ENCODE measurements at places on chromosomes 6 and 20.

- DNase-seq = no peak
Observed at GRCh38 chr6:41062056-41062455, 9.1 kb downstream of the APOBEC2 start.

- DNase-seq = no peak
Observed at GRCh38 chr20:6703047-6703446, 64.4 kb upstream of the BMP2 start.

GRCh38 chr6:108791700-108792099, 56.5 kb upstream of the ARMC2 start:
- no peak for DNase-seq

- DNase-seq = no peak
Observed at GRCh38 chr20:23059846-23060245, 10.4 kb upstream of the THBD start.

GRCh38 chr6:18260448-18261106, 3.8 kb downstream of the DEK start:
- DNase-seq = no peak

DNA sequence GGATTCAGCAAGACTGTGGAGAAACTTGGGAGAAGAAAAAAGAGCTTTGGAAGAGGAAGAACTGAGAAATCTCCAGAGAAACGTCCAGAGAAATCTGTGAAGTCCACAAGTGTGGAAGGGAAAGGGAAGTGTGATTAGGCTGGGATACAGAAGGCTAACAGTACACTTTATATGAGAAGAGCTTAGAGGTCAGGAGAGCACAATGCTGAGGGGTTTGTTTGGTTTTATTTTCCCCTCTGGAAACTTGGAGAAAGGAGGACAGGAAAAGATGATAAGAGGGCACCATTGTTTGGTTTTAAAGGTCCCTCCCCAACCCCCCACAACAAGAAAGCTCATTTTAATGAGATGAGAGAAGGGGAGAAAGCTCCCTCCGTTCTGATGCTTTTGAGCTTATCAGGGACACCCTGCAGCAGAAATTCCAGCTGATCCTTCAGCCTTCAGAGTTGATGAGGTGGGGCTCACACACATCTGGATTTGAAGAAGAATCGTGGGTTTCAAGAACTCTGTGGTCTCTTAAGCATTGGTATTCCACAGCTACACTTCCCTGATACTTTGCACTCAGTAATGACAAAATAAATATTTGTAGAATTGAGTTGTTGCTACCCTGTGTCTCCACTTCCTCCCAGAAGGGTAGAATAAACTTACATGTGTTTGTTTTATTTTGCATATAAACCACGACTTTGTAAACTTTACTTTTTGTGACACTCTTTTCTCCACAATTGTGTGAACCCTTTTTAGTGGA, 1.9 kb downstream of the NT5E start:
- no peak for DNase-seq

DNA sequence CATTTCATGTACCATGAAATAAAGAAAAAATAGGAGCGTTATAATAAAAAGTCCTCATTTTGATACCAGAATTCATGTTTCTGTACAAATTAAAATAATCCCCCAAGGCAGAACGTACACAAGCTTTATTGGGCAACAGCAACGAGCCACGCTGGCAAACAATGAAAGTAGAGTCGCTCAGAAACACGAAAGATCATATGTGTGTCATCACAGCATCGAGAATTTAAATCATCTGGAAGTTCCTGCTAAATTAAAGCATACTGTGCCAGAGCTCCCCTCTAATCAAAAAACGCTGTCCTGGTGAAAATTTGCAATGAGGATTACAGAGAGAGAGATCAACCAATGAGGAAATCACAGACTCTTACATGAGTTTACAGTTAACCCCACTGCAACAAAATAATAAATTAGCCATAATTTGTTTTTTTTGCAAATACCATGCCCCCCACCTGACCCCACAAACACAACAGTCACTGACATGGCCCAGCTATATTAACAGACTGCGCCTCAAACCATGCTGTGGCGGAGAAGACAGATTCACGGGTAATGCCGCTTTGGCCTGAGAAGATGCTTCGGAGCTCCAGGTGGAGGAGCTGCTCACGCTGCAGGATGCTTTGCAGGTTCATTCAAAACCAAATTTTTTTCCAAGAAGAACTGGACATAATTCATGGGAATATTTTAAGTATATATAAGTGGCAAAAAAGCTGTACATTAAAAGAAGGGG, 54.3 kb upstream of the NFATC2 start:
- DNase-seq = no peak

DNA sequence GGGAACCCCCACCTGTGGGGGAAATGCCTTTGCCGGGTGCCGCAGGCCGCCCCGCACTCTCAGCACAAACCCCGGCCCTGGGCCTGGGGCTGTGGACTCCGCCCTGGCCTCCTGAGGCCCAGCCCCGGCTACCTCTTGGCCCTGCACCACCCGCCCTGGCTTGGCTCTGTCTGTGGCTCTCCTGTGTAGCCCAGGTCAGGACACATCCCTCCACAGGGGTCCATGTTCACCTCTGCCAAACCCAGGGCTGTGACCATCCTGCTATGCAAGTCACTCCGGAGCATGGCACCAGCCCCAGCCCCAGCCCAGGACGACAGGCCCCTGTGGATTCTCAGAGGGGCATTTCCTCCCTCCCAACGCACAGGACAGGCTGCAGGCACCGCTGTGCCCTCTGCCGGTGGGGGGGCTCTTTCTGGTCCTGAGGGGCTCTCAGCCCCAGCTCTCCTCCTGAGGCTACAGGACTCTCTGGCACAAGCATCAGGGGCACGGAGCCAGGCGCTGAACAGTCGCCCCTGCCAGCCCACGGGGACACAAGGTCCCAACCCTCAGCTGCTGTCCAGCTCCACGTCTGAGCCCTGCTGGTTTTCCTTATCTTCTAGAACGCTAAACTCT, 45.7 kb downstream of the TAF4 start:
- DNase-seq = no peak

DNA sequence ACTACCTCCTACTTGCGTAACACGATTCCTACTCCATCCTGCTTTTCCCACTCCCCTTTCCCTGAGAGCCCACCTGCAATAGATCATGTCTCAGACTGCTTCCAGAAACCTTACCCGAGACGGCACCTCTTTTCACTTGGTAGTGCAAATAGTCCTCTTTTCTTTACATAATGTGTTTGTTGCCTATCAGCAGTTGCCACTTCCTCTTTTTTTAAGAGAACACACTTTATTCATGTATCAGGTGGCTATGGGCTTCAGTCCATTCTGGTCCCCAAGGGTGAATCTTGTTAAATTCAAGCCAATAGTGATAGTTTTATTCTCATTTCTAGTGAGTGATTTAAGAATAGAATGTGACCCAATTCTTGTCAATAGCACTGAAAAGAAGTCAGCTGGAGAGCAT, 57.7 kb upstream of the FERMT1 start:
- DNase-seq = no peak

- DNase-seq = no peak
Observed at GRCh38 chr20:1536893-1537730, 20.4 kb downstream of the SIRPD start.

DNA sequence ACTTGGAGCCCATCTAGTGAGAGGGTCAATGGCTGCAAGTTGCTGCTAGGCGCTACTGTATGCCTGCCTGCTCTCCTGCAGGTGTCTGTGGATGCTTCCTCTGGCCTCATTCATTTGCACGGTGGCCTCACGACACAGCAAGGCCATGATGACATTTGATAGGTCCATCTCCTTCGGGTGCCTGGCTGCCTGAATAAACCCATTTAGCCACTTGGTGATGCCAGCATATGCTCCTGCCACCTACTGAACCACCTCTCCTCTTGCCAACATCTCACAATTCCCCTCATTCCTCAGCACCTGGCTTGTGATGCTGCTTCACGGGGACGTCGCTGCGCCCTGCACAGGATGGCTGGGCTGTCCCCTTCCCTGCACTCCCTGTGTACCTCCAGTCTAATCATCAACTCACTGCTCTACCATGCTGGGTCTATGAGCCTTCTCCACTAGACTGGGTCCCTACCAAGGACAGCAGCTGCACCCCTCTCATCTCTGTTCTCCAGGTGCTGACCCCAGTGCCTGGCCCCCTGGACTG, 51.1 kb downstream of the AGPAT4 start:
- no peak for DNase-seq

DNA sequence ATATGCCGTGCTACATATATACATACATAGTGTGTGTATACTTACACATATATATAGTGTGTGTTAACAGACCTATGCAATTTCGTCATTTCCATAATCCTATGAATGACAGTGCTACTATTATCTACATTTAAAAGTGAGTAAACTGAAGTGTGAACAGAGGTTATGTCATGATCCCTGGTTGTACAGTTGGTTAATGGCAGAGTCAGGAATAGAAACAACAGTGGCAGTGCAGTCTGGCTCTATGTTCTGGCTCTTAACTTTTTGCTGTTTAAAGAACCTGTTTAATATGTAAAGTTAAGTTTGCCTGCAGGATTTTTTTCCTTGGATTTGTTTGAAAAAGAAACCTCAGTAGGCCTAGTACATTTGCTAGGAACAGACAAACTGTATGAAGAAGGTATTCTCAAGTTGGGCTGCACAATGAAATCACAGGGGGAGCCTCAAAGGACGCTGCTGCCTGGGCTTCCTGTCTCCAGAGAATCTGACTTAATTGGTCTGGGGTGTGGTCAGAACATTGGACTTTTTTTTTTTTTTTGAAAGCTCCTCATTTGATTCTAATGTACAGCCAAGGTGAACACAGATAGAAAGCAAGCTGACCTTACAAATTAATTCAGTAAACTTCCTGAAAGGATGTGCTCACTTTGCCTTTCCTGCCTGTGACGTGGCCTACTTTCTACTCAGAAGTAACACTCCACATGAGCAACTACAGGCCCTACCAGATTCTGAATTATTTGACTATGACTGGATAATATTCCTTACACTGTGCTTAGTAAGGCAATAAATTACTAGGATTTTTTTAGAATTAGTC, 29.4 kb downstream of the PLCB1 start:
- no peak for DNase-seq

DNA sequence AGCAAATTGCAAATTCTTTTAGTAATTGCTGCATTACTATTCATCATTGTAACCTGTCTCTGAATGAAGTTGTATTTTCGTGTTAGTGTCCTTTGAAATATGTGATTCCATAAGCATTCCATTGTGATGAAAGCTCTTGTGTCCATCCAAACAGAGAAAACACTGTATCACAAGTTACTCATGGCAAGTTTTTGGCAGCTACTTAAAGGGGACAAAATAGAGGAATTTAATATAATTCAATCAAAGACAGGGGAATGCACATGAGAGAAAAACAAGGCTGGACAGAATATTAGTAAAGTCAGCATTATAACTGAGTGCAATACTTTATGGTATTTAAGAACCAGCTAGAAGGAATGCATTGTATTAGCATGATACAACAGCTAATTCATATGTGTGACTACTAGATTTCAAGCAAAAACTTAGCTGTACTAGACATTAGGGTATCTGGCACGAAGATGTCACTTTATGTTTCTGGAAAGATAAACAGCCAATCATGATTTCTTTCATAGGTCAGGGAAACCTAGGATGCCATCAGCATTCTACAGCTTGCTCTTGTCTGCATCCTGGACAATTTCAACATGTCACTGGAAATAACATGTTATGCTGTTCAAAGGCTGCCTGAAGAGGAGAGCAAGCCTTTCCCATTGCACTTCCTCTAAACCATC, 270.6 kb upstream of the MARCKS start:
- DNase-seq = no peak

DNA sequence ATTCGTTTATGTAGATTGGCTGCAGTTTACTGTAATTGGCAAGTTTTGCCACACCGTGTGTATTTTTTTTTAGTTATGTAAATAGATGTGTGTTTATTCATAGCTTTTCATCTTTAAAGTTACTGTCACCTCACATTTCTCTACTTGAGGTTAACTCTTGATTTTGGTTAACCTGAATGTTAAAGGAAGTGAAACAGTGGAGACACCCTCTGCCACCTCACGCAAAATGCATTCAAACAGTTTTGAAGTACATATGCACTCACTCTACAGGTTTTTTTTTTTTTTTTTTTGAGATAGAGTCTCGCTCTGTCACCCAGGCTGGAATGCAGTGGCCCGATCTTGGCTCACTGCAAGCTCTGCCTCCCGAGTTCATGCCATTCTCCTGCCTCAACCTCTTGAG, 17.7 kb downstream of the OR2A4 start:
- DNase-seq = no peak

DNA sequence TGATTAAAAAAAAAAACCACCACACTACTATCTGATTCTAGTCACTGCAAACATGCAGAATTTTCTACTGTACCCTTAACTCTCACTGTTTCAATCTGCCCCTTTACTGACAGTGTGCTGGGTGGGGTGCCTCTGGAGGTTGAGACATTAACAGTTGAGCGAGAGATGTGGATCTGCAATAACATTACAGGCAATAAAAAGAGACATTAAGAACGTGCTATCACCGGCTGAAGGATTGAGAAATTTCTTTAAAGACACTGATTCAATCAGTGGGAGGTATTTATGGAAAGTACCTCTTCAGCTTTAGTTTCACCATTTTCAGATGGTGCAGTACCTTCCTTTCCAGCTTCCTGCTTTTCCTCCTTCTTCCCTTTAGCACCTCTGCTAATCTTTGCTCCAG, 32.5 kb downstream of the HMGN3 start:
- DNase-seq = no peak

DNA sequence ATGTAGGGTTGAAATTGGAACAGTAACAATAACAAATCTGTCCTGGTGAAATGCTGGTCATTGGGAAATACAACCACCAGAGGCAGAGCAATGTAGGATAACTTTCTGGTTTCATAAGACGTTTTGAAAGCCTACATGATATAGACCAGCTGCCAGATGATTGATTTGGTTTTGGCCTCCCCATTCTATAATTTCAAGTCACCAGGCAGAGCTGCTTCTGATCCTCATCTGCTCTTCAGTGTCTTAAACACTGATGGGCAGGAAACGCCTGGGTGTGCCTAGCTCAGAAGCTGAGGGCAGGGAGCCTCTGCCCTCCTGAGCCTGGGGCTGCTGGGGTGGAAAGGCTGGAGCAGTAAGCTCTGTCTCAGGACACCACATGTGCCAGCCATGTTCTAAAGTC, 24.5 kb downstream of the DHX35 start:
- DNase-seq = no peak

- no peak for DNase-seq
Observed at GRCh38 chr20:62068997-62069396, 3.3 kb upstream of the TAF4 start.

DNA sequence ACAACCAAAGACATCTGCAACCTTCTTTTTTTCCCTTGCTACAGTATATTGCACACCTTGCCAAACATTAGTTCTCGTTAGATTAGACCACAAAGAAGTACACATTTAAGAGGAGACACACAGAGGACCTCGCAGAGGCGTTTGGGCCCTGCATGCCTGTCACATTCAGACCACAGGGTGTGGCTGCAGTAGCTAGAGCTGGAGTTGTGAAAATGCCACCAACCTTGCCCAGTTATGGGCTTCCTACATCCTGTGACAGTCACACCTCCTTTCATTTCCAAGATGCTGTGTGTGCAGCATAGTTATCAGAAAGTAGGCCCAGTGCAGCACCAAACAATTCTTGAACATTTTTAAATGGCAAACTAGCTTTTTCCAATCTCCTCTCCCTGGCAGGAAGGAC, 2.4 kb downstream of the SYNE1 start:
- peak; percentile 24 for DNase-seq

- DNase-seq = no peak
Observed at GRCh38 chr6:4377603-4378002, 242.2 kb upstream of the ECI2 start.

GRCh38 chr6:217048-217659, 75.1 kb upstream of the DUSP22 start:
- no peak for DNase-seq

GRCh38 chr6:163094881-163095280, 319.6 kb upstream of the QKI start:
- DNase-seq = no peak

- DNase-seq = no peak
Observed at GRCh38 chr6:38179794-38180430, 360.4 kb downstream of the ZFAND3 start.

Data from stimulated activated CD8-positive, alpha-beta memory T cell treated with anti-CD3 and anti-CD28 coated beads, Interleukin-12 subunit alpha, Interleukin-12 subunit beta, amount 100 ng/mL, for 4 hours (primary cell).